Coronary artery (tissue), 2 donors: ENCODE measurements at places on chromosomes 11 and 22.

- no peak for DNase-seq
These were observed 29.4 kb upstream of the SORL1 start for GRCh38 chr11:121422675-121423074.

GRCh38 chr11:105211806-105212554 is 72.4 kb upstream of the CARD18 start:
- no peak for DNase-seq

- DNase-seq = no peak
These were observed 75.3 kb downstream of the APIP start for GRCh38 chr11:34840736-34841386.

- DNase-seq = no peak
These were observed 243.8 kb downstream of the TMEM135 start for GRCh38 chr11:87281496-87281895.

DNA sequence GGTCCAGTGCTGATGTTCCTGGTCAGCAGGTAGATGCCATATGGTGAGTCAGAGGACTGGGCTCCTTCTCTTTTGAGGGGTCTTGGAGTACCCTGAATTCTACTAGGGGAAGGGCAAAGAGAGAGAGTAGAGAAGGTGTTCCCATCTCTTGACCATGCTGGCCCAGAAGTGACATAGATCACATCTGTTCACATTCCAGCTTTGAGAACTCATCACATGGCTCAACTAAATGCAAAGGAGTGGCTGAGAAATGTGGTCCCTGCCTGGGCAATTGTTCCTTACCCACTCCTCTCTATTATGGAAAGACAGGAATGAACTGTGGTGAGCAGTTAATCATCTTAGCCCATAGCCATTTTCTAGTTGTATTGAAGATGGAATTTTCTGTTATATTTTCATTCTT is 105.4 kb upstream of the TIMP3 start:
- no peak for DNase-seq

GRCh38 chr11:116731821-116732220 is 41.0 kb downstream of the BUD13 start:
- peak; percentile 66 for DNase-seq

DNA sequence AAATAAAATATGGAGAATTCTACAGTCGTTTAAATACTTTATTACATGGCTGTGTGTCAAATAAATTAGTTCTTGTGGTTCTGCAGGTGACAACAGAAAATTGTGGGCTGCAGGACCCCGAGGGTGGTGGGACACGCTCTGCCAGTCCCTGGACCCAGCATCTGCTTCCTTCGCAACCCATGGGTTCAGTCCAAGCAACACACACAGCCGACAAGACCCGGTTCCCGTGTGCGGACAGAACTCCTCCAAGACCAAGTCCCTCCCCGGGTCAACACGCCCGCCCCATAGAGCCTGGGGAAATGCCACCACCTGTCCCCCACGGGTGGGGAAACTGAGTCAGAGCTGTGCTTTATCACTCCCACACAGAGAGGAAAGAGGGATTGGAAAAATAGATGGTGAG is 238.9 kb downstream of the BRD1 start:
- DNase-seq = no peak

DNA sequence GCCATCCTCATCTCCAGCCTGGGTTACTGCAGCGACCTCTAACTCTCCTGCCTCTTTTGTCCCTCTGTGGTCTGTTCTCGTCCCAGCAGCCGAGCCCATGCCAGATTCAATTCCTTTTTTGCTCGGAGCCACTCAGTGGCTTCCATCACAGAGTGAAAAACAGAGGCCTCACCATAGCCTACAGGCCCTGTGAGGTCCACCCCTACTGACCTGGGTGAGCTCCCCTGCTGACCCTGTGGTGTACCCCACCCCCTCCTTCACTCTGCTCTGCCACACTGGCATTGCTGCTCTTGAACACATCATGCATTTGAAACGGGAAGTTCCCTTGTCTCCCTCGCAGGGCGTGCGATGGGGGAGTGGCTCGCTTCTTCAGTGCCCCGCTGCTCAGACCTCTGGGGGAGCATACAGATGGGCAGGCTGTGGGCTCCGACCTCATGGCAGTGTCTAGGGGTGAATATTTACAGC is 2.1 kb downstream of the AIP start:
- no peak for DNase-seq
